Stimulated activated memory B cell treated with anti-CD40 and anti-IgM and Interleukin-4, amounts not matched to agents 10 μg/mL and 1 μg/mL and 100 μg/mL, for 72 hours (primary cell): ENCODE measurements at places on chromosomes 1 and 21.

DNA sequence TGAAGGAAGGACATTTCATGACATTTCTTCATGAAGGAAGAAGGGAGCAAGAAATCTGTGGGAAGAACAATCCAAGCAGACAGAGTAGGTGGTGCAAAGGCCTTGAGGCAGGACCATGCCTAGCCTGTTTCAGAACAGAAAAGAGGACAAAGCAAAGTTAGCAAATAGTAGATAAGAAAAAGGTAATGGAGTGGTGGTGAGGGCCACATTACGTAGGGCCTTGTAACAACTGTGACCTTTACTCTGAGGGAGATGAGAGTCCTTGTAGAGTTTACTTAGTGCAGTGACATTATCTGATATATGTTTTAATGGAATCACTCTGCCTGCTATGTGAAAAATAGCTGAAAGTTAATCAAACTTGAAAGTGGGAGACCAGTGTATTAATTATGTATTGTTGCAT, 6.4 kb upstream of the TSNAX start:
- no peak for ATAC-seq

DNA sequence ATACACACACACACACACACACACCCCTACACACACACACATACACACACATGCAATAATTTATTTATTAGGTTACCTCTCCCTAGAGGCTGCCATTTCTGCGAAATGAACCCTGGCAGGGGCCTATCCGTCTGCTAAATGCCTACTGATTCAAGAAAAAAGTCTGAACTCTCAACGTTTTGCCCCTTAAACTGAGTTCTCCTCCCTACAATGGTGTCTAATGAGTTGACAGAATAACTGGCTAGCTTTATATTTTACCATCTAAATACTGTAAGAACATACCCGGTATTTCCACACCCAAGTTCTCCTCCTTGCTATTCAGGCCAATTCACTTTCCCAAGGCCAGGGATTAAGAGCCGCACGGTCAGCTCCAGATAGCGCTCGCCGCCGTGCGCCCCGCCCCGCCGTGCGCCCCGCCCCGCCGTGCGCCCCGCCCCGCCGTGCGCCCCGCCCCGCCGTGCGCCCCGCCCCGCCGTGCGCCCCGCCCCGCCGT, 339 bp upstream of the RNPC3 start:
- ATAC-seq, result peak; percentile 83

DNA sequence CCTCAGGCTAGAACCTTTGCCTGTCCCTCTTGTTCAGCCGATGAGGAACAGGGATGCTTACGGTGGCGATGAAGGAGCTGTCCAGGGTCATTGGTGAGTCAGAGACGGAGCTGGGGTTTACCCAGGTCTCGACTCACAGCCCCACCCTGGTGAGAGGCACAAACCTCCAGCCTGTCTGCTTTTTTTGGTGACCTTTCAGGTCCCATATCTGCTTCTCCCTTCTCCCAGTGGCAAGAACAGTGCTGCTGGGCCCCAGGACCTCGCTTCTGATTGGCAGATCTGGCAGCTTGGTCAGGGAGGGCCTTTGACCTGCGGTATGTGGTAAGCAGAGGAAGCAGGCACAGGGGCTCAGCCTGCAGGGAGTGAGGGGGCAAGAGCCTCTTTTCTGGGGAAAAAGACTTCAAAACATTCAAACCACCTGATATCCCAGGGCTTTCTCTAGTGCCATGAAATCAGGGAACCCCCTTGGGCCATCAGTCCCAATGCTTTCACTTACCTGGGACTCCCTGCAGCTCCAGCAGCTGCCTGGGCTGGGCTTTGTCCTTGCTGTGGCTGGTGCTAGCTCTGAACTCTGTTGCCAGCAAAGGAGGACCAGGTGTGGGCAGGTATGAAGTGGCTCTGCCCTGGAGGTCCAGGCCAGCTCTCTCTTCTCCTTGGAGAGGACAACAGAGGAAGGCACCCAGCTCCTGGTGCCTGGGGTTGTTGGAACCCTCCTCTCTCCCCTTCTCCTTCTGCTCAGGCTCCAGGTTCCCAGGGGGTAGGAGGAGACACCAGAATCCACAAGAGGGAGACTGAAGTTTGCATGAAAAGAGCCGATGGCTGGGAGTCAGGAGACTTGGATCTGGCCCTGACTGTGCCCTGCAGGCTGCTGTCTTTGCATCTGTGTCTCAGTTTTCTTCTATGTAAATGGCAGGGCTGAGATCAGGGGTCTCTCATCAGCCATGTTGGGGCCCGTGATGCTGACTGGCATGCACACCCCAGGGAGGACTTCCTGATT, 41.4 kb downstream of the TRIM62 start:
- no peak for ATAC-seq

GRCh38 chr1:67020765-67021164, 33.2 kb downstream of the SLC35D1 start:
- no peak for ATAC-seq

- no peak for ATAC-seq
These were observed 197.5 kb downstream of the PTPRU start for GRCh38 chr1:29433830-29434229.

GRCh38 chr1:63713627-63714481, 60.0 kb upstream of the ROR1 start:
- ATAC-seq, result no peak

DNA sequence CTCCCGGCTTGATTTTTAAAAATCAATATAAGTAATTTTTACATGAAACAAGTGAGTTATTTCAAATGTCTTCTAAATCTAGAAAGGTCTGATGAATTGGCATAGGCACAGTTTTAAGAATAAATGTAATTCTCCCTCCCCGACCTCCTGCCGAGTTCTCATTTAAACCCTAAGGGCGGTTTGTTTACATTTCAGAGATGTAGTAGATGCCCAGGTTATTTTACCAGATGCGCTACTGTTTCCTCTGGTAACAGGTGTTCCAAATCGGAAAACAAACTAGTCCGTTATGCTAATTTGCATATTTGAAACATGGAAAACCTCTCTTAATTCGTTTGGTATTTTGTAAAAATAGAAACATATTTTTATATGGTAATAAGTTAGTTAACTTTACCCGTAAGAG, 53.8 kb upstream of the CFAP126 start:
- ATAC-seq, result no peak

DNA sequence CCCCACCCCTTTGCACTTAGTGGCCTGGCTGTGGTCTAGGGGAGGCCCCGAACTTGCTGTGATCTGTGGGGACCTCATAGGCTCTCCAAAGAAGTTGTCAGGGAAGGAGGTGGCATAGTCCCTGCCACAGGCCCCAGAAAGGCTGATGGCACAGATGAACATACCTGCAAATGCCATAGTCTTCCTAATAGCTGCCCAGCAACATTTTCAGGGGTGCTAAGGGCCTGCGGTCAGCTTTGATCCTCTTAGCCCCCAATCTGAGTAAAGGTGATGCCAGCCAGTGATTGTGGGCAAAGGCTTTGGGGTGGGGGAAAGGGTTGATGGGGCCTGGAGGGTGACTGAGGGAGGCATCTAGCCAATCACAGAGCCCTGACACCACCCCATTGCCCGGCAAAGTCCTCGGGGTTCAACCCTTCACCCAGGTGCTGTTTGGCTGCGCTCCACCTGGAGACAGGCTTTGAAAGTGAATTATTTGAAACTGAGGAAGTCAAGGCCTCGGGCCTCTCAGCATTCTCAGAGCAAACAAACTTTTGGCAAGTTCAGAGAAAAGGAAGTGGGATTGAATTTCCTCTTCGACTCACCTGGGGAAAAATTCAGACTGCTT, 35.8 kb downstream of the PAX7 start:
- no peak for ATAC-seq

GRCh38 chr1:99934801-99935200, 35.0 kb upstream of the SLC35A3 start:
- no peak for ATAC-seq

GRCh38 chr1:14320518-14320917, 278.0 kb upstream of the KAZN start:
- no peak for ATAC-seq

DNA sequence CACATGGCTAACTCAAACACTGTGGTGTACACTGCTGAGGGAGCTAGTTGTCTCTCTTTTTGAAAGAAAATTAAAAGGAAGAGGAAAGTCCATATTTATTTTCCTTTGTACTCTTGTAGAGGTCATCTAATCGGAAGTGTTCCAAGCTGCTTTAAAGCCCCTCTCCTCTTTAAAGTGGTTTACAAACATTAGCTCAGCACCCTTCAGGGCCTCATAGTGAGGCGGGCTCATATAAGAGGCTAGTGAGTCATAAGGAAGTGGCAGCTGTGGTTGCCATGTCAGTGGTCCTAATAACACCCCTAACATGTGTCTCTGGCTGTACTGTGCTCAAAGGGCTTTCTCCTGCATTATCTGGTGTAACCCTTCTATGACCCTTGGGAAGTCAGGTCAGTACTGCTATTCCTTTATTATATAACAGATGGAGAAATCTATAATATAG, 104.4 kb upstream of the SERBP1 start:
- ATAC-seq, result no peak

GRCh38 chr21:46184625-46185555, 631 bp upstream of the SPATC1L start:
- ATAC-seq, result peak; percentile 86

- no peak for ATAC-seq
These were observed 959 bp downstream of the AKR7A3 start for GRCh38 chr1:19287436-19288185.

DNA sequence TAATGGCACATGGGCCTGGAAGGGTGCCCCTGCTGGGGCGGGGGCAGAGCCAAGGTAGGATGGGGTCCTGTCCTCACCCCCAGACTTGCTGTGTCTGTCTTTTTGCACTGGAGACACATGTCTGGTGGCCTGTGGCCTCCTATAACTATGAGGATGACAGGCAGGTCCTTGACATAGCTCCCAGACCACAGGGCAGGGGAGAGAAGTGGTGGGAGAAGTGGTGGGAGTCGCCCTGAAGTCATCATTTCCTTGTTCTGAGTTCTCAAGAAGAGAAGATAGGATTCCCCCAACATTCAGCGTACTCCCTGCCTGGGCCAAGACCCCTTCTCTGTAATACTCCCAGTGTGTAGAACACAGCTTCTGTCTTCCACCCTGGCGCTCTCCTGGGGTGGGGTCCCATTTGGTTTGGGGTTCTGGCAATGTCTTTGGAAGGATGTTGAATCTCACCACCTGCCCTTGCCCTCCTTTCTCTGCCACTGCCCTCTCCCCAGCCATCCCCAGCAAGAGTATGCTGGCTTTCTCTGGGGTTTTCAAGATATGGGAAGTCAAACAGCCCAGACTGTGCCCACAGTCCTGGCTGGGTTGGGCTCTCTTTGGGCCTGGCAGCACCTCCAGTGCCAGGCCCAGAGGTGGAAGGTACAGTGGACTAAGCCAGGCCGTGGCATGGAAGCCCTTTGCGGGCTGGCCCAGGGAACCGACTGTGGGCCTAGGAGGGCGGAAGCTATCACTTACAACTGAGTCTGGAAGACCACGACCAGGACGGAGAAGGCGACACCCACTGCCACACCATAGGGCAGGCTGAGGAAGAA, 19.4 kb downstream of the SLC26A9 start:
- ATAC-seq, result peak; percentile 10

- ATAC-seq, result peak; percentile 76
These were observed 3.5 kb downstream of the GNAT2 start for GRCh38 chr1:109615879-109616278.

- no peak for ATAC-seq
These were observed 455.5 kb downstream of the NUF2 start for GRCh38 chr1:163777205-163777604.

- ATAC-seq, result peak; percentile 39
These were observed 25.2 kb downstream of the VN1R5 start for GRCh38 chr1:247281001-247281574.

GRCh38 chr1:65182658-65183268, 34.8 kb downstream of the AK4 start:
- ATAC-seq, result no peak

GRCh38 chr1:29380532-29380931, 144.2 kb downstream of the PTPRU start:
- no peak for ATAC-seq

DNA sequence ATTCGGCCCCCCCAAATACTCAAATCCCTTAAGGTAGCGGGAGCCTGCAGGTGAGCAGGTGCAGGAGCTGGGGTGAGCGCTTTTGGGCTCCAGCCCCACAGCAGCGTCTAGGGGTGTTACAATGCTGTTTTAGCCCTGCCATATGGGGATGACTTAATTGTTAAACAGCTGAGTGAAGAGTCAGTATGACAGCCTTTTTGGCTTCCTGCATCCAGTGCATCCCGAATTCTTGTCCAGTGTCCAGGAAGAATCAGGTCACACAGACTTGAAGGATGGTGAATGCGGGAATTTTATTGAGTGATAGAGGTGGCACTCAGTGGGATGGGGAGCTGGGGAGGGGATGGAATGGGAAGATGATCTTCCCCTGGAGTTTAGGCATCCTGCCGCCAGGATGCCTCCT, 30.4 kb upstream of the HHAT start:
- no peak for ATAC-seq

DNA sequence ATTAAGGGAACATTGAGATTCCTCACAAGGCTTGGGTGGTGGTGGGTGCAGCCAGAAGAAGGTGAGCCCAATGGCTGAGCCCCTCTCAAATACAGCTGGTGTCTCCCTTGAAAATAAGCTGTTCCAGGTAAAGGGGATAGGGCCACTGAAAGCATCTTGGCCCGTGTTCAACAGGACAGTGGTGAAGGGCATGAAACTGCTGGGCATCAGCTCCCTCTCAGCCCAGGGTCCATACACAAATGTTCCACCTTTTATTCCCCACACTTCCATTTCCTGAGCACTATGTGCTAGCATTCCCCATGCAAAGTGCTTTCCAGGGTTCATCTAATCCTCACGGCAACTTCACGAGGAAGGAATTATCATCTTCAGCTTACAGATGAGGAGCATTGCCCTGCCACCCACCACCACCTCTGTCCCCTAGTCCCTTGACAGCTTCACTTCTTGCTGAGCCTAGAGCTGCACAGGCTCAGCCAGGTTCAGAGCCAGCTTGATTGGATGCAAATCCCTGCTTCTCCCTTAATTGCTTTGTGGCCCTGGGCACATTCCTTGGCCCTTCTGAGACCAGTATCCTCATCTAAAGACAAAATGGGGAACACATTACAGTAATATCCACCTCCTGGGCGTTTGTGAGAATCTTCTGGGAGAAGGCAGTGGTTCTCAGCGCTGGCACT, 9.6 kb downstream of the TAGLN2 start:
- no peak for ATAC-seq

- no peak for ATAC-seq
These were observed 76.9 kb downstream of the DDX20 start for GRCh38 chr1:111832521-111833155.

- ATAC-seq, result no peak
These were observed 29.9 kb upstream of the LRRC3 start for GRCh38 chr21:44425307-44425894.

DNA sequence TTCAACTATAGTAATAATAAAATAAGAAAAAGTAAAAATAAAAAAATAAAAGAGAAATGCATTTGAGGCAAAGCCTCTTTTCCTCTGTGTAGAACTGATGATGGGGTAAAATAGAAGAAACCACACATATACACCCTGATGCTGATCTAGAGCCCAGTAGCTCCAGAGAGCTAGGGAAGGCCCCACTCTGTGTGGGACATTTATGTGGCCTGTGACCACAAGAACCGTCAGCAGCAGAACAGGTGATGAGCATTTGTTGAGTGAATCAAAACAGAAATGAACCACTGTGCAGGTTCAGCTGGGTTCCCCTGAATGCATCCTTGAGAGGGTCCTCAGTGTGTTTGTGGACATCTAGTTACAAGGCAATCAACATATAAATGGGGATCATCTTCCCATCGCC, 221.8 kb upstream of the HOOK1 start:
- no peak for ATAC-seq

GRCh38 chr1:202085682-202086373, 36.9 kb upstream of the GPR37L1 start:
- no peak for ATAC-seq
